Activated gamma-delta T cell treated with anti-CD3 and anti-CD28 coated beads, Interleukin-2, amount 50 U/mL, for 16 hours (primary cell): ENCODE measurements at places on chromosomes 1 and 21.

DNA sequence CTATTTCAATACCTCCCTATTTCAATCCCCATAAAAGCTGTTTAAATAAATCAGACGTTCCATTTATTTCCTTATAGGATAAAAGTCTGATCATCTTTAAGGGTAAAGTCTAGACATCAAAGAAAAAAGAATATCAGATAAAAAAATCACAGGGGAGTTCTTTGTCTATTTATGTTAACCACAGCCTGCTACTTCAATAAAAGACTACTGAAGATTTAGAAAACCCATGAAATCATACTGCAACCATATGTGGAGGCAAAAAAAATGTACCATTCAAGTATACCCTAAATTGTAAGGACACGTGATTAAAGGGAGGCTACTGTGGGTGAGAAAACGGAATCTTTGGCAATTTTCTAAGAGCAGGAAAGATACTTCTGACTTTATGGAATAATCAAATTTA, 108.2 kb upstream of the TNFSF4 start:
- no peak for DNase-seq

DNA sequence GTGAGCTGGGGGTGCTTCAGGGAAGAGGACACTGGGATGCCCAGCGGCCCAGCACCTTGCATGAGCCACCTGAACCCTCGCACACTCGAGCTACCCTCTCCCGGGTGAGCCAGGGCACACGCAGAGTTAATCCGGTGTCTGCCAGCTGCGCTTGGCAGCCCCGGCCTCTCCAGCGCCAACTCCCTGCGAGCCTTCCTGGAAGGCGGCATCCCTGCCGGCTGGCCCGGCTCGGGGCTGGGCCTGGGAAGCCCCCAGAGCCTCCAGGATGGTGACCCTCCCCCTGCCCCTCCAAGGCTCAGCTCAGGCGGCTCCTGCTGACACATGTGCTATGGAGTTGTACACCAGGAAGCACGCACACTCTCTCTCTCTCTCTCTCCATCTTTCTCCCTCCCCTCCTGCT, 48.7 kb downstream of the RAP1GAP start:
- DNase-seq, result no peak

GRCh38 chr1:248625971-248626370, 8.9 kb downstream of the OR2T11 start:
- DNase-seq, result no peak

GRCh38 chr1:243253926-243254232, 1.2 kb downstream of the CEP170 start:
- DNase-seq, result no peak

DNA sequence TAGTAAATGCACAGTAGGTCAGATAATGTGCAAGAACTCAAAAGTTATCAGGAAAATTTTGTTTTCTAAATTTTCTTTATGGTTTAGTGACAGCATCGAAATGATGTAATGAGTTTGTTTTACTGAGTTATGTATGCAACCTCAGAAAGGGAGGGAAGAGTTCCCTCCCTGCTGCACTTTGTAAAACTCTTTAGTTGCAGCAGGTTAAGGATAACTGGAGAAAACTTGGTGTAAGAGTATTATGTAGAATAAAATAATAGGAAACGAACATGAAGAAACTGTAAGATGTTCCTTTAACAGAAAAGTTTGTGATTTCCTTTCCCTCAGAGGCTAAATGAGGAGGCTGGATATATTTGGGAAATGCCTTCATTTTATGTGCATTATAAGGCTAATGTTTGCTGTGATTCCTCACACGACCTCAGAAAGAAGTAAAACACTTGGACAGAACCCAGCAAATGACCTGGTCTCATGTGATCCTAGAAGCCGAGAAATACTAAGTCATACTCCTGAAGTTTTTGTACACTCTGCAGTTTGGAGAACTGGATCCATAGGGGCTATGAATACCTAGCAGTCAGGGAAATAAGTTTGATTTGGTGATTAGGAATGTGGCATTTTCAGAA, 35.4 kb downstream of the ADGRL2 start:
- DNase-seq, result no peak

GRCh38 chr1:156379420-156380165, 10.6 kb downstream of the RHBG start:
- no peak for DNase-seq

DNA sequence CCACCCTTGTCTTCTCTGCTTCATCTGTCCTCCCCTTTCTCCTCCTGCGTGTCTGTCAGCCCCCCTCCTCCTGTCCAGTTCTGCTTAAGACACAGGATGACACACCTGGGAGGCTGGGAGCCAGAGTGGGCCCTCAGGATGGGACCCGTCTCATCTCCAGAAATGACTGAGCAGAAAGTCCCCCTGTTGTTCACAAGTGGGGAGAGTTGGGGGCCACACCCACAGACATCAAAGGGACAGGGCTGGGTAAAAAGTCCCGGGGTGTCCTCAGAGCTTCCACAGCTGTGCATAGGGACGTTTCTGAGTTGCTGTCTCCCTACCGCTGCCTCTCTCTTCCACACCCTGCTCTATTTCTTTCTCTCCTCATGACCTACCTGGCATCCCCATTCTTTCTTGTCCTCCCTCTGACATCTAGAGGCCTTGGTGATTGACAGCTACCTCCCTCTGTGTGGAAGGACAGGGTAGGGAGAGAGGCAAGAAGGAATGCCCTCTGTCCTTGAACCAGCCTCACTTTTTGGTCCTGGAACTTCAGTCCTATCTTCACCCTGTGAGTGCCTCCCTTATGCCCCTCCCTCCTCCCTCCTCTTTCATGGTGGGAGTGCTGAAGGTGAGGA, 19.5 kb upstream of the SH2D2A start:
- DNase-seq, result no peak

GRCh38 chr1:47183308-47184089, 6.3 kb downstream of the PDZK1IP1 start:
- DNase-seq, result no peak

- DNase-seq, result no peak
Measured at GRCh38 chr1:208724079-208724478, 479.9 kb upstream of the PLXNA2 start.

DNA sequence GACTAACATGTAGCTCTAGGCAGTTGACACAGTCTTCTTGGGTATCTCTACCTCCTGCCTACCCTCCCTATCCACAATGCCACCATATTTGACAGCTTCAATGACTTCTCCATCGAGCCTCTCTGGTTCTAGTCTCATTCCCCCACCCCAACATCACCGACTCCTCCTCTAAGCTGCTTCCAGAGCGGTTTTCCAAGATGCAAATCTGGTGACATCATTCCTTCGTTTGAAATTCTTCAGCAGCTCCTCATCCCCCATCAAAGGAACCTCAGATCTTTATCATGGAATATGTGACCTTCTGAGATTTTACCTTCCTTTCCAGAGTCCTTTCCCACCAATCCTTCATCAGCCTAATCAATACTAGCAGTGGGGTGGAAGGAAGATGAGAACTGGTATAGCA, 352.4 kb upstream of the RUNX1 start:
- no peak for DNase-seq
